HTR-8/SVneo (cell line): ENCODE measurements at places on chromosomes 2 and 18.

DNA sequence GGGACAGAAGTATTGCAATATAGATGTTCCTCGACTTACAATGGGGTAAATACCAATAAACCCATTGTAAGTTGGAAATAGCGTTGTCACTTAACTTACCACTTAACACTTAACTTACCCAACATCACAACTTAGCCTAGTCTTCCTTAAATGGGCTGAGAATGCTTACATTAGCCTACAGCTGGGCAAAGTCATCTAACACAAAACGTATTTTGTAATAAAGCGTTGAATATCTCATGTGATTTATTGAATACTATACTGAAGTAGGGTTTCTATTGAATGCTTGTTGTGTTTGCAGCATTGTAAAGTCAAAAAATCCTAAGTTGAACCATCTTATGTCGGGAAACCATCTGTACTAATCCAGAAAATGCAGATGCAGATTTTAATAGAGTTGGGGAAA lies 23.6 kb downstream of the IL1R2 start:
- no peak for DNase-seq

- no peak for DNase-seq
These were observed 1.2 kb downstream of the MEX3C start for GRCh38 chr18:51196118-51196810.

- no peak for DNase-seq
These were observed 1249.6 kb upstream of the FAM98A start for GRCh38 chr2:34848691-34849090.

GRCh38 chr2:172256886-172257285 lies 154.2 kb upstream of the DLX2 start:
- DNase-seq: no peak

- DNase-seq: no peak
These were observed 71.4 kb downstream of the GALR1 start for GRCh38 chr18:77320971-77321559.

- DNase-seq: no peak
These were observed 641.9 kb downstream of the SLC4A3 start for GRCh38 chr2:220269367-220269766.
